Fibroblast of skin of right quadriceps (primary cell): ENCODE measurements at places on chromosomes 11 and 22.
A peak's percentile ranks its signal among the peaks of the same experiment; 100 is the strongest.

DNA sequence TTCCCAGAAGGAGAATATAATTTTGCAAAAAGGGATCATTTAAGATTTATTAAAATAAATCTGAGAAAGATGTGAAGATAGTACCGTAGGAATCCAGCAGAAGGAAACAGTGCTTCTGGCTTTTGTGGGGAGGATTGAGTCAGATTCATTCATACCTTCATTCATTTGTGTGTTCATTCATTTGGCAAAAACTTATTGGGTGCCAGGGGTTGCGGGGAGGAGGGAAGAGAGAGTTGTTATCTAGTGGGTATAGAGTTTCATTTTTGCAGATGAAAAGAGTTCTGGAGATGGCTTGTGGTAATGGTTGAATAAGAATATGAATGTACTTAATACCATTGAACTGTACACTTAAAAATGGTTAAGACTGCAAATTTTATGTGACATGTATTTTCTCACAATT, 31.1 kb downstream of the BMAL1 start:
- DNase-seq, result no peak

GRCh38 chr11:116859175-116859574, 21.8 kb upstream of the APOA1 start:
- no peak for DNase-seq

DNA sequence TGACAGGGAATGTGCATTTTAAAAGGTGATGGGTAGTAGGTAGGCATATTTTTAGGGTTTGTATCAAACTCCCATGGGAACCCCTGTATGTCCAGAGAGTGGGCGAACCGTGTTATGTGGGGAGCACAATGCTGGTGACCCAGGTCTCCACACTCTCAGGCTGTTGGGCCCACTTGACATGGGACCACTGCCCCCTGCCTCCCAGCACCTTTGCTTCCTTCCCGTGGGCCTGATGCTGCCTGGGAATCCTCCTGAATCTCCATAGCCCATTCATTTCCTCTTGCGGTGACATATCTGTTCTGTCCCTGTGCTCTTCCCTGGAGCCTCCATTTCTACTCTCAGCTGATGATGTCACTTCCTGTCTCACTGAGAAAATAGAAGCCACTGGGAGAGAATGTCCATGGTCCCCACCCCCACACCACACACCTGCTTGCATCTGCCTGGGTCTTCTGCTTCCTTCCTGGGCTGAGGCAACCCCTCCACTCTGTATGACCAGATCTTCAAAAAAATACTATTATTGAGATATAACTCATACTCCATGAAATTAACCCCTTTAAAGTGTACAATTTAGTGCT, 55.8 kb upstream of the THY1 start:
- no peak for DNase-seq

GRCh38 chr22:39110631-39111561, 13.9 kb downstream of the APOBEC3H start:
- no peak for DNase-seq

- DNase-seq, result no peak
Observed at GRCh38 chr11:35620795-35621194, 2.5 kb downstream of the FJX1 start.

- no peak for DNase-seq
Observed at GRCh38 chr11:103220133-103220532, 110.9 kb downstream of the DYNC2H1 start.

GRCh38 chr11:62757846-62758788, 3.3 kb upstream of the POLR2G start:
- no peak for DNase-seq

GRCh38 chr11:125070699-125071254, 7.7 kb downstream of the SLC37A2 start:
- DNase-seq, result peak; percentile 23

DNA sequence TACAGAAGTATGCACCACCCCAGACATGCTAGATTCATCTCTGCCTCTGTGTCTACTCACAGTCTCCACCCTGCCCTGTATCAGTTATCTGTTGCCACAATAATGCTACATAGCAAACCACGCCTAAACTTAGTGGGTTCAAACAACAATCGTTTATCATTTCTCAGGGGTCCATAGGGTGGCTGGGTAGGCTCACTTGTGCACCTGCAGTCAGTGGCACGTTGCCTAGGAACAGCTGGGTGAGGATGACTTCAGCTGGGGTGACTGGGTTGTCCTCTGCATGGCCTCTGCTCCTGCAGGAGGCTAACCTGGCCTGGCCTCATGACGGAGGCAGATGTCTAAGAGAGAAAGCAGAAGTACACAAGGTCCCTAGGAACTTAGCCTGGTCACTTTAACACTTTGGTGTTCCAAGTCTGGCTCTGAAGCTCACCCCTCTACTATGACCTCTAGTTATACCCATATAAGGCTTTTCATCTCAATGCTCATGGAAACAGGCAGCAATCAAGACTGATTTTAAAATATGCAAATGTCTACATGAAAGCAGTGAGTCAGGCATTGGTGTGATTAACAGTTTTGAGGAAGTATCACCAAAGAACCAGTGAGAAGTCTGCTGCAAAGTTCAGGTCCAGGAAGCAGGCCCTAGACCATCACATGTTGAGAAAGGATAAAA, 10.7 kb downstream of the OLFML1 start:
- no peak for DNase-seq

- DNase-seq, result peak; percentile 47
Observed at GRCh38 chr11:48013269-48013901, 33.0 kb downstream of the PTPRJ start.

GRCh38 chr11:111189466-111189865, 56.1 kb upstream of the POU2AF2 start:
- DNase-seq, result peak; percentile 32

GRCh38 chr11:126843096-126843495, 157.5 kb downstream of the KIRREL3 start:
- no peak for DNase-seq

DNA sequence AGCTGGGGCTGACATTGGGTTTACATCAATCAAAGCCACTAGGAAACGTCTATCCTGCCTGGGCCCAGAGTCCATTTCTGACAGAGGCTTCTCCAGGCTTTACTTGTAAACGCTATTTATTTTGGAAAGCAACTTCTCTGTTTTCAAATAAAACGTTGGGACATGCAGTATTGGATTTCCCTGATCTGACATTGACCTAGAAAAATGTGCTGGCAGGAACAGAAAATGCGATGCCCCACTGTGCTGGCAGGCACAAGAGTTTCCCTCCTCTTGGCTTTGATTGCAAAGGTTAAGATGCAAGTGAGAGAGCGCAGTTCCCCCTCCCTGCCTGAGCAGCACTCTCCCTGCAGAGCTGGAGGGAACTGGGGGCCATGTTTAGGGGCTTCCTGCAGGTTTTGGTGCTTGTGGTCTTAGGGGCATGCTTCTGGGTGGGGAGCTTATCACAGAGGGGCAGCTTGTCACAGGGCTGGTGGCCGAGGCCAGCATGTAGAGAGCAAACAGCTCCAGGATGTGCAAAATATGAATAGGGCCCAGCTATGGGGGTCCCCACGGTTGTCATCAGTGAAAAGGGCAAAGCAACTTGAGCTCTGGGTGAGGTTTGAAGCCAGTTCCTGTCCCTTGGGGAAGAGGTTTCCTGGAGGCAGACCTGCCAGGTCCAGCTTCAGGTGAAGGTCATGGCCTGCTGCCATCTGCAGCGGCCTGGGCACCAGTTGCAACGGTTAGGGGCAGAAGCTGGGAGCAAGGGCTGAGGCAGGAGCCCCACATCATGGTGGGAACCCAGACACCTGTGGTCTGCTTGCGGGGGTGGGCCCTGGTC, 42.3 kb upstream of the DKK3 start:
- no peak for DNase-seq

- peak; percentile 89 for DNase-seq
Observed at GRCh38 chr11:12159351-12160099, 49.1 kb downstream of the MICAL2 start.

- no peak for DNase-seq
Observed at GRCh38 chr11:107157146-107157808, 139.0 kb upstream of the GUCY1A2 start.

DNA sequence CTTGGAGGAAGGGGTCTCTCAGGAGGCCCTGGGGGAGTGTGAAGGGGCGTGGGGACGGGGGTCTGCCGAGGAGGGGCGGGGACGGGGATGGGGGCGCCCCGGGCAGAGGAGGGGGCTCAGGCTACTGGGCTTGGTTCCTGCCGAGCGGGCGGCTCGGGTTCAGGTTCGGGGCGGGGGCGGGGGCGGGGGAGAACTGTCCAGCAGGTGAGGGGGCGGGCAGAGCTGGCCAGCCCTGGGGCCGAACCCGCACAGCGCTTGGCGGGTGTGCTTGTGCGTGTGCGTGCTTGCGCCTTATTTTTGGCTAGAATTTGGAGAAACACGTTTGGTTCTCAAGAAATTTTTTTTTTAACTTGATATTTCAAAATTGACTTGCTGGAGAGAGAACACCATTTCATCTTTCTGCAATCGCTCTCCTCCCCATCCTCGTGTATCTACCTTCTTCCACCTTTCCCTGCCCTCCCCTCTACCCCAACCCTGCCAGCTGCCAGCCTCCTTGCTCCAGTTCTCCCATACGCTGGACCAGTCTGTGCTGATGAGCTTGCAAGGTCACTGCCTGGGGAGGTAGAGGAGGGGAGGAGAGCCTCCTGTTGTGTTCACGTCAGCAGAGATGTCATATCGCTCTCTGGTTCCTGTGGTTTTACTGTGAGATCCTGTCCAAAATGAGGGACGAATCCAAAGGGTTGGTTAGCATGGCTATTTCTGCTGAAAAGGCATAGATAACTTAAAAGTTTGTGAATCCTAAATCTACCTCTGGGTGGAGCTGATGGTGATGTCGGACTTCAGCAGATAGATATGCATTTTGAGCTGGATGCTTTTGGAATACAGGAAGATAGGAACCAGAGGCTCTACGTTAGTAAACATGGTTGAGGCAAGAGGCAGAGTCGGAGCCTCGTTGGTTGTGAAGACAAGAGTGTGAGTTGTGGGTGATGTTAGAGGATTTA, 668 bp downstream of the MADD start:
- peak; percentile 55 for DNase-seq

GRCh38 chr22:35330258-35330861, 30.7 kb downstream of the TOM1 start:
- DNase-seq, result peak; percentile 84

- DNase-seq, result no peak
Observed at GRCh38 chr11:112162761-112163546, 940 bp downstream of the IL18 start.

DNA sequence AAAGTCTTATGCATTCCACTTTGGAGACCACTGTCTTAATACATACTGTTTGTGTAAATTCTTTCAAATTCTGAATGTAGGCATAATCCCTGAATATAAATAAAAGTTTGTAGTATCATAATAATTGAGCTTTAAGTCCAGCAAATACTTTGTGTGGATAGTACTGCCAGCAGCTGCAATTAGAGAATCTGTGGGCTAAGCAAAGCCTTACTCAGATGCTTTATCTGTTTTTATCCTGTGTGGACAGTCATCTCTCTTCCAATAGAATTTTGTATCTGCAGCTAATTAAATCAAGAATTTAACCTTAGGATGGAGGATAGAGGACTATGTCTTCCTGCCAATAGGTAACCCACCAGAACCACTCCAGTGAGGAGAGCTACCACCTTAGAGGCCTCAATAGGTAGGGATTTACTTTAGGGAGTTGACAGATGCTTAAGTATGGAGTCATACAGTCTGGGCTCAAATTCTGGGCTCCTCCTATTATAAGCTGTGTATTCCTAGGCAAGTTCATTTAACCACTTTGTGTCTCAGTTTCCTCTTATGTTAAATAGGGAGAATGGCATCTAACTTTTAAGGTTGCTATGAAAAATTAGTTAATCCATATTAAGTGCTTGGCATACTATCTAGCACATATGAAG, 71.1 kb downstream of the STIM1 start:
- DNase-seq, result no peak

GRCh38 chr11:85948884-85949283, 93.7 kb downstream of the CCDC83 start:
- no peak for DNase-seq

DNA sequence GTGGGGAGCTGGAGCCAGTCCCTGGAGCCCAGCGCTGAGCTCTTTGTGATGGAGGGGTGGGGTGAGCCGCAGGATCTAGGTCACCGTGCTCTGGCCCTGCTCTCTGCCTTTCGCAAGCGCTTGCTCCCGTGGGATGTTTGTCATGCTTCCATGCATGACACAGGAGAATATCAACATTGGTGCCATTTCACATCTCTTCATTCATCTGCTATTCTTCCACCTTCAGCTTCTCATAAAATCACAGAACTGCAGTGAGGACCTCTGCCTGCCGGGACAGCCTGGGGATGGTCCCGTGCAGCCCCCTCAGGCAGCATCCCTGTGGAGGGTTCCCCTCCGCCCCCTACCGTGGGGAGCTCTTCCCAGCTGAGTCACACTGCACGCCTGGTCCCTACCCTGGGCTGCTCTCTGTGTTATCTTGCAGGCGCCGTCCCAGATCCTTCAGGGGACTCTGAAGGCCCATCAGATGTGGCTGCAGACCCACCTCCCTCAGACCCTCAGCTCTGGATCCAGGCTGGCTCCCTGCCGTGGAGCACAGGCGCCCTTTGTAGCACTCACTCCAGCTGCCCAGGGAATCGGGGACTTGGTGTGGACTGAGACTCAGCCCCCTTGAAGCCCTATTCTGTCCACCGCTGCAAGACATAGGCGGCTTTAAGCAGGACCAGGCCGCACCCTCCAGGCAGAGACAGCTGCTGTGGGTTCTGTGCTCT, 5.1 kb upstream of the SEPTIN5 start:
- DNase-seq, result no peak

DNA sequence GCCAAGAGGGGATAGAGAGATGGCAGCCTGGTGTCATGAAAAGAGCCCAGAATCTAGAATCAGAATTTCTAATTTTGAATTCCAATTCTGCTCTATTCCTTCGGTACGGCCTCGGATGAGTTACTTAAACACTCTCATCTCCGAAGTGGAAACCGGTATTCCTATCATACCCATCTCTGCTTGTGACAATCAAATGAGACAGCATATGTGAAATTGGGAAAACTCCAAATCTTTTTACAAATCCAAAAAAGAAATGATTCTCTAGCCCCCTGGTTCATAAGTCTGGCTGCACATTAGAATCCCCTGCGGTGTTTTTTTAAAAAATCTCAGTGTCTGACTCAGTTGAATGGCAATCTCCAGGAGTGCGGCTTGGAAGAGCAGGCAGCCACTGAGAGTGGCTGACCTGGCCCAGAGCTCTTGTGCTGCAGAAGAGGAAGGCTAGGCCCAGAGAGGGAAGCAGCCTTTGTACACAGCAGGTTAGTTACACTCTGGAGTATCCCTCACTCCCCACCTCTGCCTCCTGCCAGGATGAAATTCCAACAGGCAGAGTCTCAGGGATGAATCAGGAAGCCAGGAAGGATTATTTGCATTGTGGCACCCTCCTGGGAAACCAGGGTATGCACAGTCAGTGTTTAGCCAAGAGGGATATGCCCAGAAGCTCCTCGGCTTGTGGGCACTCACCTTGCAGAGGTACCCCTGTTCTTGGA, 93.6 kb upstream of the ISX start:
- DNase-seq, result no peak

GRCh38 chr22:38257650-38258250, 15.1 kb downstream of the TMEM184B start:
- no peak for DNase-seq
